ENCODE measurements at places on chromosomes 11 and 22.

DNA sequence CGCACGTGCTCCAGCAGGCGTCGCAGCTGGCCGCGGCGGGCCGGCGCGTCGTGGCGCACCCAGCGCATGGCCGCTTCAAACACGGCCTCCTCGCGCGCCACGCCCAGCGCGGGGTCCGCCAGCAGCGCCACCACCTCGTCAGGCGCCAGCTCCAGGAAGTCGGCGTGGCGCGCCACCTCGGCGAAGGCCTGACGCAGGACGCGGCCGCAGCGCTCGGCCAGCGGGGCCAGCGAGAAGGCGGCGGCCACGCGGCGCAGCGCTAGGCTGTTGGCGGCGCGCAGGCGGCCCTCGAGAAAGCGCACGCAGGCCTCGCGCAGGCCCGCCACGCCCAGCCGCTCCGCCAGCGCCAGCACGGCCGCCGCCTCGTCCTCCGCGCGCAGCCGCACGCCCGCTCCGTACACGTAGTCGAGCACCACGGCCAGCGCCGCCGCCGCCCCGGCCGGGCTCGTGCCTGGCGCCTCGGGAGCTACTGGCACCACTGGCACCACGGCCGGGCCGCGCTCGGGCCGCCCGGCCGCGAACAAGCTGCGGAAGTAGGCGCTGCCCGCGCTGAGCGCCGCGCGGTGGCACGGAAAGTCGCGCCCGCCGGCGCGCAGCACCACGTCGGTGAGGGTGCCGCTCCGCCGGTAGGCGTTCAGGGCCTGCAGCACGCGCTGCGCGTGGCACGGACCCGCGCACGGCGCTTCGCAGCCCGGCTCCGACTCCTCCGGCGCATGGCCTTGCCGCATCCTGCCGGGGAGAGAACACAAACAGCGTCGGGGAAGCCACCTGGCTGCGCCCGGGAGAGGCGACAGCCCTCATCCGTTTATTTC lies 2.9 kb downstream of the KLHL35 start:
- DNase-seq: peak; percentile 67

GRCh38 chr11:85672105-85672902 lies 7.4 kb upstream of the CREBZF start:
- DNase-seq: no peak

DNA sequence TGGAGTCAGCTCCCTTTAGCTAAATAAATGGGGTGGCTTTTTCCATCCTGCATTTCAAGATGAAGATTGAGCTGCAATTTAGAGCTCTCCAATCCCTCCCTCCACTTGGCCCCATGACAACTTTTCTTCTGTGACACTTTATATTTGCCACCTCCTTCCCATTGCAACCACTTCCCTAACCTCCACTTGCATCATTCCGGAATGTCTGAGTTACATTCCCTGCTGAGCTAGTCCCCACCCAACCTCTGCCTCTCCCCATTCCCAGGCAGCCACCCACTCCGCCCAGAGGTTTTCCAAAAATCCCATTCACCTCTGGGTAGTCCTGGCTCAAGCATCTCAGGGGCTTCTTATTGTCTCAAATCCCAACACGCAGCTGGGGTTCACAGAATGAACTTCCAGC lies 24.7 kb downstream of the PC start:
- DNase-seq: no peak

DNA sequence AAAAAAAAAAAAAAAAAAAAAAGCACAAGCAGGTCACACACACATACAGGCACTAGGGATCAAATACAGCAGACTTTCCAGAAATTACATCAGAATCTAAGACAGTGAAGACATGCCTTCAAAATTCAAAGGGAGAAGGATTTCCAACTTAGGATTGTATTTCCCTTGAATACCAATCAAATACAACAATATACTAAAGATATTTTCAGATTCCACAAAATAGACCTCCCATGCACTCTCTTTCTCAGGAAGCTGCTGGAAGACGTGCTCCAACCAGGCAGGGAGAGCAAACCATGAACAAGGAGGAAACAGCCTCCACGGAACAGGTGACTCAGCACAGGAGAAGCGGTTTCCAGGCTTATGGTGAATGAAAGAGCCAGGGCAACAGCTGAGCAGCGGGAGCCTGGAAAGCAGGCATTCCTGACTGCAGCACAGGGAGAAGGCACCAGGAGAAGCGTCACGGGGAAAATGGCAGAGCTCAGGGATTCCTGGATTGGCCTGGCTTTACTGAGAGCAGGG lies 32.0 kb downstream of the TMEM184B start:
- peak; percentile 72 for DNase-seq

- DNase-seq: no peak
Measured at GRCh38 chr11:128523641-128524040, 63.7 kb downstream of the ETS1 start.

DNA sequence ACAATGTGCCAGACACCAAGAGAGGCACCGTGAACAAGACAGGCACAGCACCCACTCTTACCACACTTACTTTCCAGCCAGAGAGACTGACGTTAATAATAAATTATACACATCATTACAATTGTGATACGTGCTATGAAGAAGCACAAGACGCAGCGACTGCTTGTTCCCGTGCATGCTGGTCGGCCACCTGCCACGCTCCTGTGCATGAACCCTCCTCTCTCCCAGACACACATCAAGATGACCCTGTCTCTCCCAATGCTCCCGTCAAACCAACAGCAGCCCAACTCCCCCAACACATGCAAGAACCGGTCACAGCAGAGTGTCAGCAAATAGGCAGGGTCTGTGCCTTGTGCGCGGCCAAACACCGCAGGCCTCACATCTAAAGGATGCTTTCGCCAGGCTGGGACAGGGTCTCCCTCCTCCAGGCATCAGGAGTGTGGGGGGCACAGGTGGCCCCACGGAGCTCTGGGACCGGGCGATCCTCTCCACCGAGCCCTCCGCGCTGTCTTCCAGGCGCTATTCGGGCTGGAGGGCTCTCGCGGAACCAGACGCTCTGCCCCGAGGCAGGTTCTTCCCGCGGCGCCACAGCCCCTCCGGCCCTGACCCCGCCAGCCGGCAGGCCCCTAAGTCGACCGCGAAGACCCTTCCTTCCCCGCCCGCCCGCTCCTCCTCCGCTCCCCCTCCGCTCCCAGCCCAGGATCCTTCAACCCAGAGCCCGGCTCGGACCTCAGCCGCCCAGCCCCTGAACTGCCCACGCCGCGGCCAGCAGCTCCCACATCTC lies 533 bp downstream of the SERGEF start:
- peak; percentile 33 for DNase-seq

GRCh38 chr11:57786436-57786835 lies 24.8 kb downstream of the CTNND1 start:
- no peak for DNase-seq

- DNase-seq: peak; percentile 11
Measured at GRCh38 chr11:131980888-131981668, 610.7 kb downstream of the NTM start.

GRCh38 chr11:133832096-133832990 lies 13.0 kb downstream of the SPATA19 start:
- no peak for DNase-seq

- DNase-seq: no peak
Measured at GRCh38 chr11:11998091-11998781, 10.2 kb downstream of the DKK3 start.

GRCh38 chr22:17814830-17815229 lies 40.6 kb upstream of the BID start:
- DNase-seq: no peak

GRCh38 chr11:15278128-15278527 lies 163.4 kb downstream of the INSC start:
- DNase-seq: no peak

DNA sequence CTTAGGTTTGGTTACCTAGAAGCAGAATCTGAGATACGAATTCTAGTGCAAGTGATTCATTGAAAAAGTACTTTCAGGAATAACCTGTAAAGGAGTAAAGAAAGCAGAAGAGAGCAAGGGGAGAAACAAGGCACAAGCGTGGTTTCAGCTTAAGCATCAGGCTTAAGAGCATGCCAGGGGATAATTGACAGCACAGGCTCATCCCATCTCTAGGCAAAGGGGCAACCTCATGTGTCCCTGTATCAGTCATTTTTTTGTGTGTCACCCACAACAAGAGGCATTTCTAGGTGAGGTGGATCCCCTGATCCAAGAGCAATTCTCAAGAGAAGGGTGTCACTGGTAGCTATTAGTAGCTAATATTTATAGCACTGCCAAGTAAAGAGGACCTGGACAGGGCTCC lies 8.0 kb downstream of the PATE2 start:
- no peak for DNase-seq

DNA sequence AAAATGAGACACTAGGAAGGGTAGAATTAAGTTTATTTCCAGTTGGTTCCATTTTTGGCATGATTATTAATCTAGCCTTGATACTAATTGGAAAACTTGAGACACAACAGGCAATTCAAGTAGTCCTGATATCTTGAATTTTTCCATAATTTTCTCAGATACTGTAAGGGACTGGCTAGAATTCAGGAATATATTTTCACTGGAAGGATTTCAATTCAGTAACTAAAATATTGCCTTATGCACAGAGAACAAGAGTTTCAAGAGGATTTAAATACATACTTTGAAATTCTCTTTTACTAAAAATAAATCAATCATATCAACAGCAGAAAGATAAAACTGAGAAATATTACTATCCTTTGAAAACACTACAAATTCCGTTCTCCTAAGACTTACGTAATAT lies 632.9 kb downstream of the LRRC4C start:
- no peak for DNase-seq

DNA sequence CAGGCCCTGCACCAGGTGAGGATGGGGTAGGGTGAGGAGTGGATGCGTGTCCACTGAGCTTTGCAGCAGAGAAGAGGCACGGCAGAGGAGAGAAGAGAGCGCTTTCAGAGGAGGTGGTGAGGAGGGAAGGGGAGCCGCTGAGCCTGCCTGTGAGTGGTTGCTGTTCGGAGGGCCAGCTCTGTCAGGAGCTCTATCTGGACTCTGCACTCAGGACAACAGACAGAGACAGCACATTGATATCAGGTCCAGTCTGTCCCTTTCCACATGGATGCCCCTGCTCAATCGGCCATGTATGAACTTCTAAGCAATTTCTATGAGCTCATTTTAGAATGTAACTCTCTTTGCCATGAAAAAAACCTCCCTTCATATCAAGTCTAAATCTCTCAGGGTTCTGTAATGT lies 158.6 kb downstream of the KIRREL3 start:
- no peak for DNase-seq

DNA sequence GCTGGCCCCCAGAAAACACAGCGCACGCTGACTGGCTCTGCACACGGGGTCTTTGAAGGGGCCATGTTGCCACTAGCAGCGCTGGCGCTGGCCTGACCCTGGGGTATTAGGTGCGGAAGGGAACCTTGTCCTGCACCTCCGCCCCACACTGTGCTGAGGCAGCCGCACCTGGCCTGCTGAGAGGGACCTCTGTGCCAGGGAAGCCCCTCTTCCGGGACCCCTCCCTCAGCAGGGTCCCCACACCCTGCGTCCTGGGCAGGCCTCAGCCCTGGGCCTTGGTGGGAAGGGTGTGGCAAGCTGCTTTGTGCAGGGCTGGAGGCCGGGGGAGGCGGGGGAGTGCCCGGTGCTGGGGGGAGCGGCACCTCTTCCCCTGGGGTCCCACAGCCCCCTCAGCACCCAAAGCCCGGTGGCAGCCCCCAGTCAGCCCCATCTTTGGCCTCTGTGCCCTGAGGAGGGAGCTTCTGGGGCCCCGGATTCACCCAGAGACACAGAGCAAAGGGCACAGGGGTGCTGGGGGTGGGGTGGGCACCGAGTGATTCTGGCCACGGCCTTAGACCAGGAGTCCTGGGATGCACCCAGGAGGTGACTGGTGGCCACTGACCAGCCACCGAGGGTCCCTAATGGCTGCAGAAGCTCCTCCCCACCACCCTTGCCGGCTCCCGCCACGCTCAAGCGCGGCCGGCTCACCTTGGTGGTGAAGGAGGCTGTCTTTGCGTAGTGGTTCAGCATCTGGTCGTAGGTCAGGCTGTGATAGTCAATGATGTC lies 11.4 kb downstream of the TTLL8 start:
- no peak for DNase-seq

DNA sequence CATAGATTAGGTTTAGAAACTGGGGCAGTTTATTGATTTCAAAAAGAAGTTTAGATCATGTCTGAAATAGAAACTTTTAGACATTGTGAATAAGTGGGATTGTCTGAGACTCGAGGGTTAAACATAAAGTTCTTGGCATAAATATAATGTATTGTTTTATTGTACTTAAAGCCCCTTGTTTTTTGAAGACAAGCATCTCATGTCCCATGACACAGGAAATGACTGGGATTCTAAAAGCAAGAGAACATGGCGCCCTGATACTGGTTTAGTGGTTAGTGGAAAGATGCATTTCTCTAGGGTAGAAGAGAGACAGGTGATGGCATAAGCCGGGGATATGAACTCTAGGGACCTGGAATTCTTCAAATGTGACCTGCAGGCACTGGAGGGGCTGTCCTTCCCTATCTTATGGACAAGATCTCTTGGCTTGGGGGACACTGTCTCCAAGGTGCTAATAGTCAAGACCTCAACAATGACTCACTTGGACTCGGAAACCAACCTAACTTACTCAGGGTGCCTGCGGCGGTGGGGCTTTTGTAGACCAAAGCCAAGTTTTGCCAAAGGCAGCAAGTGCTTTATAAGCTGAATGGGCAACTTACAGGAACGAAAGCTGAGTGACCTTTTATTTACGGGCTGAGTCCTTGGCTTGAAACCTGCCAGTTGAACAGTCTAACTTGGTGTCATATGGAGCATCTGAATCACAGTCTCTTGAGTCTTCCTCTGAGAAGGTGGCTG lies 48.2 kb downstream of the UBASH3B start:
- no peak for DNase-seq
